ENCODE measurements at places on chromosomes 12 and 14.

- DNase-seq, result no peak
These were observed 31.5 kb downstream of the CAMKK2 start for GRCh38 chr12:121264951-121265515.

DNA sequence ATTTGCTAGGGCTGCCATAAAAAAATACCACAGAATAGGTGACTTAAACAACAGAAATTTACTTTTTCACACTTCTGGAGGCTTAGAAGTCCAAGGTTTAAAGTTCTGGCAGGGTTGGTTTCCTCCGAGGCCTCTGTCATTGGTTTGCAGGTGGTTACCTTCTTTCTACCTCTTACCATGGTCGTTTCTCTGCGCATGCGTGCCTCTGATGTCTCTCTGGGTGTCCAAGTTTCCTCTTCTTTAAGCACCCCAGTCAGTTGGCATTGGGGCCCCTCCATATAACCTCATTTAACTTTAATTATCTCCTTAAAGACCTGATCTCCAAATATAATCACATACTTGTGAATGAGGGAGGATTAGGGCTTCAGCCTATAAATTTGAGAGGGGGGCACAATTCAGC, 103.2 kb downstream of the SLC15A5 start:
- no peak for DNase-seq

- DNase-seq, result no peak
These were observed 360.4 kb downstream of the PCNX1 start for GRCh38 chr14:71267691-71268090.

DNA sequence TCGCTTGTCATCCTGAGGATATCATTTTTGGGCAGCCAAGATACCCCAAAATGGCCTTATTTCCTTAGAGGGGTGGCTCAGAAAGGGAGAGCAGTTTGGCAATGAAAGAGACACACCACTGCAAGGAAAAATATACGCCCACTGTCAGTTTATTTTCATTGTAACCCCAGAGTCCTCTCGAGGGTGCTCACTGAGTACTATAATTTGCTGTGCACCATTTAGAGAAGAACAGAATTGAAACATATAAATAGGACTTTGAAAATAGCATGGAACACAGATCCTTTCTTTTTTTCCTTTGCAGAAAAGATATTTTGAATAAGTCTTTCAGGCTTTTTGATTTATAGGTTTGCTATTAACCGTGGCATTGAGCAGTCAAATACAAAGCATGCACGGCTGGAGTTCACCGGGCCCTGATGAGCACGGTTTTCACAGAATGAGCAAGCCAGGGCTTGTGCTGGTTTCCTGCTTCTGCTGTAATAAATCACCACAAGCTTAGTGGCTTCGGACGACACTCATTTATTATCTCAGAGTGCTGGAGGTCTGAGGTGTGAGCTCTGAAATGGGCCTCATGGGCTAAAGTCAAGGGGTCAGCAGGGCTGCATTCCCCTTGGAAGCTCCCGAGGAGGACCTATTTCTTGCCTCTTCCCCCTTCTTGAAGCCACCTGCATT, 152.3 kb downstream of the ZNF664 start:
- DNase-seq, result peak; percentile 79

GRCh38 chr14:69532561-69533340, 41.9 kb downstream of the CCDC177 start:
- no peak for DNase-seq

DNA sequence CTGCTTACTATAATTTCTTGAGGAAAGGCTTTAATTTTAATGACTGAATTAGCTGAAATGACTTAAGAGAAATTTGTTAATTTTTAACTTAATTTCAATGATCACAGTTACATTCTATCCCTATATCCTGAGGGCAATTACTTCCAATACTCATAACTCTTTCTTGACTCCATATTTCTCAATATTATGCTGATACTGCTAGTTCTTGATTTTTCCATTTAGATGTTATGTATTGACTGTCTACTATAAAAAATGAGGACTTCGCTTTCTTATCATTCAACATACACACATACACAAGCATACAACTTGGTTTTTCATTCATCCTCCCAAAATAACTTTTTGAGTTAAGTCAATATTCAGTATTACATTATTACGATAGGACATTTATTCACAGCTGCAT, 176.2 kb downstream of the PHLDA1 start:
- DNase-seq, result no peak

GRCh38 chr12:122841544-122842321, 6.5 kb downstream of the HIP1R start:
- DNase-seq, result peak; percentile 37

- no peak for DNase-seq
These were observed 4.7 kb upstream of the KRT77 start for GRCh38 chr12:52708010-52708409.

DNA sequence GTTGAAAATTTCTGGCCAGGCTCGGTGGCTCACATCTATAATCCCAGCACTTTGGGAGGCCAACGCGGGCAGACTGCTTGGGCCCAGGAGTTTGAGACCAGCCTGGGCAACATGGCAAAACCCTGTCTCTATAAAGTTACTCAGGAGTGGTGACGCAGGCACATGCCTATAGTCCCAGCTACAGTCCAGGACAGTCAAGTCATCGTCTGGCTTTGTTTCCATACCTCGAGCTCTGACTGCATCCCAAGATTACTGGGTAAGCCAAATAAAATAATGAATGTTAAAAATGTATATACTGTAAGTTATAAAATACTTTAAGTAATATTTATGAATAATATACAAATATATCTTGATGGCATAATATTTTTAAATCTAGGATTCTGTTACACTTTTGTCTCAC, 23.0 kb upstream of the GXYLT1 start:
- no peak for DNase-seq

- no peak for DNase-seq
These were observed 68.3 kb downstream of the TTC7B start for GRCh38 chr14:90747909-90748308.

- no peak for DNase-seq
These were observed 76.7 kb downstream of the MED13L start for GRCh38 chr12:116200812-116201211.

DNA sequence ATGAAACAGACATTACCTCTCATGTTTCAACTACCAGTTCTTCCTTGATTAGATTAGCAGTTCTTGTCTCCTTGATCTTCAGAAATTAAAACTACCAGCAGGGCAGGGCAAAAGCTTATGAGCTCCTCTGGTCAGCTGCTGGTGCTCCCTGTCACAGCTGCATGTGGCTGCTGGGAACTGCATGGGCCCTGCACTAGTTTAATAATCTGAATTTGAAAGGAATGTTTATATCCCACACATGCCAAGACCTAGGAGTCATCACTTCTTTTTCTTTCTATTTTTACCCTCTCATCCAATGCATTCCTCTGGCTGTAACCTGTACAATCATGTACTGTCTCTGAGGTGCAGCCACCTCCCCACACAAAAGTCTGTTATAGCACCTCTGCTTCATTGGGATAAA, 73.9 kb downstream of the ARMH4 start:
- no peak for DNase-seq

DNA sequence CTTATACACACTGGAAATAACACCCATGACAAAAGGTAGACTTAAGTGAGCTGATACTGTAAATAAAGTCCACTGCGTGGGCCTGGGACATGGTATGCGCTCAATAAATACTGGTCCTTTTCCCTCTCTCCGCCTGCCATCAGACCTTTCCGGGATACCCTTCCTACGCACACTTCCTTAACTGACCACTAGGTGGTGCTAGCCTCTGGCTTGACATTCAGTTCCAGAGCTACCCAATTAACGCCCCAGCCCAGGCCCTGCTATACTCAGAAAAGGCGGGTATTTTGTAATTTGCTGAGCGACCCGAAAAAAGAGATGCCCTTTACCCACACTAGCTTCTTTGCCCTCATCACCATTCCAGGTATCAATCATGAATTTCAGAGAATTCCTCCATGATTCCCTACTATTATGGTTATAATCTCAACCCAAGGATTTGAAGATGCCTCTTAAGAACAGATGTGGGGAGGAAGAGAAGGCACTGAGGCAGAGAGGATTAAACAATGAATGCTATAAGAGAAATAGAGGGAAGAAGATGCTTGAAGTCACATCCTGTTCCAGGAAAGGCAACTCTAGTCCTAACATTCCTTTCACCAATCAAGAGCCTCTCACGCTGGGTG, 3.9 kb upstream of the LRP1 start:
- DNase-seq, result peak; percentile 23

DNA sequence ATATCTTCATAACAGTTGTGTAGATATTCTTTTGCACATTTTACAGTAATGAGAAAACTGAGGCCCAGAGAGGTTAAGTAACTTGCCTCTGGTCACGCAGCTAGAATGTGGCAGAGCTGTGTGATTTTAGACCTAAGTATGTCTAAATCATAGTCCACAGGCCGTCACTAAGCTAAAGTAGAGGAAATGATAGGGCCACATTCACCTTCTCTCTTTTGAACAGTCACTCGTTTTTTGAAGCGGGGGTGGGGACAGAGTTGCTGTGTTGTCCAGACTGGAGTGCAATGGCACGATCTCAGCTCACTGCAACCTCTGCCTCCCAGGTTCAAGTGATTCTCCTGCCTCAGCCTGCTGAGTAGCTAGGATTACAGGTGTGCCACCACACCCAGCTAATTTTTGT, 68.5 kb downstream of the RASSF3 start:
- no peak for DNase-seq

GRCh38 chr12:123621619-123622530, 11.6 kb downstream of the EIF2B1 start:
- no peak for DNase-seq

GRCh38 chr12:104536841-104537240, 80.1 kb downstream of the CHST11 start:
- no peak for DNase-seq

Data from NCI-H510A (cell line).